GM06990 (cell line): ENCODE measurements at places on chromosomes 11 and 22.

GRCh38 chr11:47413908-47414684 is 5.7 kb downstream of the SLC39A13 start:
- DNase-seq: no peak

- no peak for DNase-seq
Measured at GRCh38 chr11:86427441-86427840, 52.8 kb downstream of the CCDC81 start.

DNA sequence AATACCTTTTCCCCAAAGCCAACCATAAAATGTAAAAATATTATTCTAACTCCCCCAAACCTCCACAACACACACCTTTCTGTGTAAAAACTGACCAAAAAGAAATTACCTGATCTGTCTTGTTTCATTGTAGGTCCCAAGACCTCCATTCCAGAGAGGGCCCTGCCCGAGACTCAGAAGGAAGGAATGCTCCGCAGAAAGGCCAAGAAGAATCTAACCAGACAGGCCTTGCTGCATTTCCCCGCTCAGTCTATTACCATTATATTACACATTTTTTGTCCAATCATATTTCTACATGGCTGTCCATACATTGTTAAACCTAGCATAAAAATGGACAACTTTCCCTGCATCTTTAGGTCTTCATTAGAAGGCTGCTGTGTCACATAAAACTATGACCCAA is 237.5 kb upstream of the UBASH3B start:
- no peak for DNase-seq

GRCh38 chr11:84886344-84886743 is 740.8 kb downstream of the DLG2 start:
- DNase-seq: no peak

GRCh38 chr11:12602421-12602820 is 71.8 kb upstream of the TEAD1 start:
- no peak for DNase-seq

DNA sequence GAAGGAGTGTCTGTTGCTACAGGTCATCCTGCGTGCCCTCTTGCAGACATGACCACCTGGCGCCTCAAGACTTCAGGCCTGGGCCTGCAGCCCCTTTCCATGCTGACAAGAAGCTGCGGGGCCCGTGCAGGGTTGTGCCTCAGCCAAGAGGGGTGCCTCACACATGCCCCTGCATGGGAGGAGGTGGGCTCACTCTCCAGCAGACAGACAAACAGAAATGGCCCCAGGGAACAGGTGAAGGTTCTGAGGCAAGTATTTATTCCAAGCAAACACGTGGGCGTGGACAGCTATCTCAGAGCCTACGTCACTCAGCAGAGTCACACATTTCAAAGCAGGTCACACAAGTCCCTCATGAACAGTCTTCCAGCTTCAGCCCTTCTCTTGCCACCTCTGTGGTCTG is 5.9 kb upstream of the SYCE3 start:
- no peak for DNase-seq

- peak; percentile 66 for DNase-seq
Measured at GRCh38 chr11:57514538-57515331, 767 bp downstream of the SLC43A1 start.

GRCh38 chr11:123386796-123387510 is 43.1 kb upstream of the GRAMD1B start:
- DNase-seq: no peak
